NCI-H526 (cell line): ENCODE measurements at places on chromosomes 7 and 10.

GRCh38 chr10:35194906-35195305 is 68.3 kb downstream of the CREM start:
- no peak for DNase-seq

- DNase-seq: no peak
Measured at GRCh38 chr10:28906934-28907333, 229.6 kb downstream of the BAMBI start.

- DNase-seq: no peak
Measured at GRCh38 chr7:158586499-158587161, 993 bp downstream of the PTPRN2 start.

DNA sequence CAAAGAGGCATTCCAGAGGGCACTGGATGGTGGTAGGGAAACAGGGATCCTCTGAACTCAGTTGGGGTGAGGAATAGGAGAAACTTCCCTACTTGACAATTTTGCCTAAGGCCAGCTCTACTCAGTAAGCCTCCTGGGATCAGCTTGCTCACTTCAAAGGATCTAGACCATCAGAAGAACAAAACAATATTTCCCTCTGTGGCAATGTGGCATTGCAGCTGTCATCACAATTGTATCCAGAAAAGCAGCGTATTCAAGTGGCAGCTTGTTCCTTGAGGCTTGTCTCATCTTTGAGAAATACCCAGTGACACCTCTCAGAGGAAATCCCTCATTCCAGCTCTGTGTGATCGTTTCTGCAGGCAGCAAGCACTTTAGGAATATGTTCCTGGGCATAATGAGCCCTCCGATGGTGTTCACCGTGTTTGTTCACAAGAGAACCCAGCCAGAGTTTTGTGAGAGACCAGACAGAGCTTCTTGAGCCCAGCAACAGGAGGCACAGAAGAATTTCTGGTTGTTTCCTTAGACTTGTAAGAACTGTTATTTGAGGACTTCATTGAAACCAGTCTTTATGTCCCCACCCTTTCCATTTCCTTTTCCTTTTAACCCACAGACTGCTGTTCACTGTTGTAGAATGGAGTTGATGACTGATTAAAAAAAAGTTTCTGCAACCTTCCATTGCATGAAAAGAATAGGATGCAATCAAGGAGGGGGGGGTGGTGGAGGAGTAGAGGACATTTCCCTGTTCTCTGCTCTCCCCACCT is 747.3 kb downstream of the LRMDA start:
- no peak for DNase-seq

DNA sequence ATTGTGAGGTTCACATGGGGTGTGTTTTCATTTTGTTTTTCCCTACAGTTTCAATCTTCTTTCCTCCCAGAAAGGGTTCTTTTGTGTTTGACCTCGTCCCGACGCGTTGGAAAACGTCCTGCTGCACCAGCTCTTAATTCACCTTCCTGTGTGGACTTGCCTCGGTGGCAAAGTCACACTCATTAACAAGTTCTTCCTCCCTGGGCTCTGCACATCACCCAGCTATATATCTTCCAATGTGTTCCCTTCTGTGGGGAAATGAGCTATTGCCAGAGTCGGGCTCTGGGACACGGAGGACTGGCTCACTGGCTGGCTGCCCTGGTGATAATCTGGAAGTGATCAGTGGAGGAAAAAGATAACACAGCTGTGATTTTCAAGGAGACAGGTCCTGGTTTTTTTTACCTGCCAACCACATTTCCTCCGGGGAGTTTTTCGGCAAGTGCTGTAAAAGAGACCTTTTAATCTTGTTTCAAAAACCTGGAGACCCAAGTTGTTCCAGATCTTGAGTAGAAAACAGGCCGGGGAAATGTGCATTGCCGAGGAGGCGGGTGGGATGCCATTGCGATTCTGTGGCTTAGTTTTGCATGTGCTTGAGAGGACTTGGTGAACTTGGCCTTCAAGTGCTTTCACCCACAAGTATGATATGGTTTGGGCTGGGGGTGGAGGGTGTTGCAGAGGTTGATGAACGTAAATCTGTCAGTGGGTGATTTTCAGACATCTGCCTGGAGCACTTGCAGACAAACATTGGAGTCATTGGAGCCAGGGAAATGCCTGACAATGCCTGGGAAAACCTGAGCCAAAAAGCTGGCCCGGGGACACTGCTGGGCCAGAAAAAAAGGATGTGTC is 96.5 kb upstream of the CREB5 start:
- DNase-seq: no peak

DNA sequence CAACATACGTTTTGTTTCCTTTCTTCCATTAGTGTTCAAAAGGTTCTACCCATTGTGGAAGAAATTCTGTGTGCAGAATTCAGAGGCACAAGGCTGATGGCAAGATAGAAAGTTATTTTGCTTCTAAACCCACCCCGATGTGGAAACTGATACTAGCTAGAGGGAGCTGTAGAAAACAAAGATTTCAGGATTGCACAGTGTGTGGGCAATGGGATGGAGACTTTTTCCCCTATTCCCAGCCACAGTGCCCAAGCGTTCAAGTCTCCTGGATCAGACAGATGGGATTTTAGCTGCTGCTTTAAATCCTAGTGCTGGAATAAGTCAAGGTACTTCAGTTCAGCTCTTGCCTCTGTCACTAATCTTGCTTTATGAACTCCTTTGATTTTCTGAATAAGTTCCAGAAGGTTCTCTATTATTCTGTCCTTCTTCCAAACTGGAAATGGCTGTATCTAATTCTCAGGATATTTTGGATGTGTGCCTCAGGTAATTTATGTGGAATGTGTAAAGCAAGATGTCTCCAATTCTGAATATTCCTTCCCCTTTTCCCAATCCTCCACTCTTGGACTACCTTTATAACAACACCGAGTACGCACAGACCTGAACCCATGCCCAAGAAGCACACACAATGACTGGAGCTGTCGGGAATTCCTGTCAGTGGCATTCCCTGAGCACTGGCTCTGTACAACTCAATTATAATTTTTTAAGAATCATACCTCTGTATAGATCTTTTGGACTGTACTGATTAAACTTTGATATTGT is 473.0 kb downstream of the PLXDC2 start:
- DNase-seq: no peak

DNA sequence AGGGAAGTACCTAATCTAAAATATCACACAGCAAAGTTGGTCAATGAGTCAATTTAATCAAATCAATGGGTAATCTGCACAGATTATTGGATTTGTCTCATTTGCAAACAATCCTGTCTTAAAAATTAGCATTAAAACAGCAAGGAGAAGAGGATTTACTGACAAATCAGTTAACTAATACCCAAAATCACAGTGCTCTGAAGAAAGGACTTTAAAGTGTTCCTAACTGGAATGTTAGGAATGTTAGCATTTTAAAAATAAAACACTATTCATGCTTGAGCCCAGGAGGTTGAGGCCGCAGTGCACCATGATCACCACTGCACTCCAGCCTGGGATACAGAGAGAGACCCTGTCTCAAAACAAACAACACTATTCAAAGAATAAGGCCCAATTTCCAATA is 83.1 kb downstream of the CHCHD3 start:
- no peak for DNase-seq

DNA sequence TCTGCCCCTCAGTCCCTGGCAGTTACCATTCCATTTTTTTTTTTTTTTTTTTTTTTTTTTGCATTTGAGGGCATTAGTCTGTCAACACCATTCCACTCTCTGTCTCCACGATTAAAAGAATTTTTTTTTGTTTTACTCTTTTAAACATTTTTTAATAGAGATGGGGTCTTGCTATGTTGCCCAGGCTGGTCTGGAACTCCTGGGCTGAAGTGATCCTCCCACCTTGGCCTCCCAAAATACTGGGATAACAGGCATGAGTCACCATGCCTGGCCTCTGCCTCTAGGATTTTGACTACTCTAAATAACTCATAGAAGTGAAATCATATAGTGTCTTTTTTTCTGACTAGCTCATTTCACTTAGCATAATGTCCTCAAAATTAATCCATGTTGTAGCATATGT is 16.5 kb upstream of the CLDN3 start:
- DNase-seq: no peak

GRCh38 chr7:117362294-117362888 is 39.5 kb upstream of the WNT2 start:
- DNase-seq: no peak

DNA sequence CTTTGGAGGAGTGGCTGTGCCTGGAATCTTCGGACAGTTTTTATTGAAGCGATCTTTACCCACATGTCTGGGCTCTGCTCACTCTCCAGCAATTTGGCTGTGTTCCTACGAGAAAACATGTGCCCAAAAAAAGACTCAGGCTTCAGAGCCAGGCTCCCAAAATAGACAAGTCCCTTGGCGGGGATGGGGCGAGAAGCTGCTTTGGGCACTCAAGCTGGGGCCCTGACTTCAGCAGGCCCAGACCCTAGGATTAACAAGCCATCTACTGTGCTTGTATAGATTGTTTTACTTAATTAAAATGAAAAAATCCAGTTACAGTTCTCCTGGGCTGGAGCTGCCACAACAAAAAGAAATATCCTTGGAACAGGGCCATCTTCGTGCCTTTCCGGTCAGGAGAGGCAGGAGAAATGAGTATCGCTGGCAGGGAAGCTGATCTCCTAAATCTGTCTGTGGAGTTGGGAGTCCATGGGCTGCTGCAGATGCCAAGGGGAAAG is 51.4 kb upstream of the PDCD4 start:
- no peak for DNase-seq

- no peak for DNase-seq
Measured at GRCh38 chr10:93224005-93224779, 150.5 kb downstream of the CYP26A1 start.

- DNase-seq: no peak
Measured at GRCh38 chr7:129514683-129515082, 12.4 kb downstream of the SMKR1 start.

DNA sequence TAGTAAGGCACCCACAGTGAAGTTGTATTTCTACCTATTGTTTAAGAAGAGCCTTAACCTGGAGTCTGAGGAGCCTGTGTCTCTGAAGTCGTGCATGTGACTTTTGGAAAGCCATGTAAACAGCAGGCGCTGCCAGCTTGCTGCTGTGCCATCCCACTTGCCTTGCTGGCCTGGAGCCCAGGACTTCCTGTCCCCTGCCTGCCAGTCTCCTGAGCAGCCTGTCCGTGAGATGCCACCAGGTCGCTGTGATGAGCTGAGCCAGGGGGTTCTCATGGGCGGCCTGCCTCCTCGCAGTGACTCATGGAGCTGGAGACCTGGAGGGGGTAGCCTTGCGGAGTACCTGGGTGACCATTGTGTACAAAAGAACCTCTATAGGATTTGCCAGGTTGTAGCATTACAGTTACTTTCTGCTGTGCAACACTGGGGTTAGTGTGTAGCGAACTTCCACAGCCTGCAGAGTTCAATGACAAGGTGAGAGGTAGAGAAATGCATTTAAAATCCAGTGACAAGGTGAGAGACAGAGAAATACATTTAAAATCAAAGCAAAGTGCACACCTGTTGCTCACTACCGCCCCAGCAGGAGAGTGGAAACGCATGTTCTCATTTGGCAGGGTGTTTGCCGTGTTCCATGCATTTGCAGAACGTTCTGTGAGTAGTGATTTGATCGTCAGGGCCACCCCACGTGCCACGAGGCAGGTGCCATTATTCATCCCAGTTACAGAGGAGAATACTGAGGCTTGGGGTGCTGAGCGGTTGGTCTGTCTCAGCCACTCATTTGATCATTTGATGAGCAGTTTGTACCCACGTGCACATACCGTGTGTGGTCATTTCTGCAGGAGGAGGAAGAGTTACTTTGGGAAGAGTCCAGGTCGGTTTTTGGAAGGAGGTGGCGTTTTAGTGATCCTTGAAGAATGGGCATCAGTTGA is 36.6 kb upstream of the BHLHA15 start:
- no peak for DNase-seq

- DNase-seq: no peak
Measured at GRCh38 chr7:156194813-156195212, 382.6 kb upstream of the SHH start.

- DNase-seq: no peak
Measured at GRCh38 chr10:90817128-90817889, 40.5 kb downstream of the HTR7 start.

GRCh38 chr7:44637788-44638594 is 31.6 kb downstream of the OGDH start:
- DNase-seq: no peak

GRCh38 chr7:50656141-50656895 is 91.1 kb upstream of the DDC start:
- DNase-seq: peak; percentile 42

DNA sequence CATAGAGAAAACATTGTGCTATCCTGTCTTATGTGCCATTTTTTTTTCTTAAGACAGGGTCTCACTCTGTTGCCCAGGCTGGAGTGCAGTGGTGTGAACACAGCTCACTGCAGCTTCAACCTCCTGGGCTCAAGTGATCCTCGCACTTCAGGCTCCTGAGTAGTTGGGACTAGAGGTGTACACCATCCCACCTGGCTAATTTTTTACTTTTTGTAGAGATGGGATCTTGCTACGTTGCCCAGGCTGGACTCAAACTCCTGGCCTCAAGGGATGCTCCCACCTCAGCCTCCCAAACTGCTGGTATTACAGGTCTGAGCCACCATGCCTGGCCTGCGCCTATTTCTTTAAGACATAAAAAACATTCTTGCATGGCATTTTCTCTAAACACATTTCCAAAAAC is 20.6 kb downstream of the LYZL1 start:
- no peak for DNase-seq

- no peak for DNase-seq
Measured at GRCh38 chr7:41599760-41600159, 103.1 kb downstream of the INHBA start.

DNA sequence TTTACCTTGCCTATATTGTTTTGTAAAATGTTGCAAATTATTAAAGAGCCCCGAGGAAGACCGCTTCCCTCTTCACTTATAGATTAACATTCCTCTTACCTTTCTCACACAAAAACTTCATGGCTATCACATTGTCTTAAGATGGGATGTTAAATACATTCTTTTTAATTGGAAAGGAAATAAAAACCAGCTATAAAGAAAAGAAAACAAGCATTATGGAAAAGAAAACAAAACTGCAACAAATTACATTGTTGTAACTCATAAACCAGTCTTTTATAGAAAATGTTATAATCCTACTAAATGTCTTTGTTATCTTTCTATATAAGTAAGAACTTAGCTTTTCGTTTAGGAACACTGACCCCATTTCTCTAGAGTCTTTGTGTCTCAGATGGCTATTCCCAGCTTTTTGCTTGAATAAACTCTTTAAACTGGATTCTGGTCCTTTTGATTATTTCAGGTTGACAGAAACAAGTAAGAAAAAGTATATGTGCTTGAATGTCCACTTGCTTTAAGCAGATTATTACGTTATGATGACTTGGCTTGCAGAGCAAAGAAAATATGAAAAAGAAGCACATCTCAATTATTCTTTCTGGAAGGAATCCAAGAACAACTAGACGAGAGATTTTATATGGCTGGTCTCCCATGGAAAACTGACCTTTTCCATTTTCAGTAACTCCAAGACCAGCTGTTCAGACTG is 128.2 kb downstream of the AKR1D1 start:
- no peak for DNase-seq

DNA sequence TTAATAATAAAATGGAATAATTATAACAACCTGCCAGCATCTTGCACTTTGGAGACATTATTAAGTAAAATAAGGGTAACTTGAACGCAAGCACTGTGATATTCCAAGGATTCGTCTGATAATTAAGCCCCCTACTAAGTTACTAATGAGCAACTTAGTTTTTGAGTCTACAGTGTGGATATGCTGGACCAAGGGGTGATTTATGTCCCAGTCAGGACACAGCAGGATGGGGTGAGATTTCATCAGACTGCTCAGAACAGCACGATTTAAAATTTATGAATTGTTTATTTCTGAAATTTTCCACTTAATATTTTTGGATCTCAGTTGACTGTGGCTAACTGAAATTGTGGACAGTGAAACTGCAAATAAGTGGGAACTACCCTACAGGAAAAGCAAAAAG is 182.8 kb upstream of the PHF14 start:
- no peak for DNase-seq

- DNase-seq: no peak
Measured at GRCh38 chr7:6576024-6576866, 1.0 kb upstream of the ZDHHC4 start.
